NCI-H187 (cell line): ENCODE measurements at places on chromosomes 2 and 18.

- peak; percentile 1 for DNase-seq
These were observed 108.9 kb downstream of the THSD7B start for GRCh38 chr2:136874258-136874657.

DNA sequence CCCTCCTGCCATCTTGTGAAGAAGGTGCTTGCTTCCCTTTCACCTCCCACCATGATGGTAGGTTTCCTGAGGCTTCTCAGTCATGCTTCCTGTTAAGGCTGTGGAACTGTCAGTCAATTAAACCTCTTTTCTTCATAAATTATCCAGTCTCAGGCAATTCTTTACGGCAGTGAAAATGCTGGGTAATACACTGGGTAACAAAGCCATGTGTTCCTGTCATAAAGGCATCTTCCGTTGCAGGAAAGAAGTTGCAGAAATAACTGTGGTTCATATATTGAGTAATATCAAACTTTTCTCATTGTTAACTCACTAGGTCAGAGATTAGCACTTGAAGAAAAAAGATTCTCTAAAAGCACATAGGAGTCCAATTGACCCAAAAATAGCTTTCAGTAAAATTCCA, 163.9 kb upstream of the HNMT start:
- DNase-seq = no peak

DNA sequence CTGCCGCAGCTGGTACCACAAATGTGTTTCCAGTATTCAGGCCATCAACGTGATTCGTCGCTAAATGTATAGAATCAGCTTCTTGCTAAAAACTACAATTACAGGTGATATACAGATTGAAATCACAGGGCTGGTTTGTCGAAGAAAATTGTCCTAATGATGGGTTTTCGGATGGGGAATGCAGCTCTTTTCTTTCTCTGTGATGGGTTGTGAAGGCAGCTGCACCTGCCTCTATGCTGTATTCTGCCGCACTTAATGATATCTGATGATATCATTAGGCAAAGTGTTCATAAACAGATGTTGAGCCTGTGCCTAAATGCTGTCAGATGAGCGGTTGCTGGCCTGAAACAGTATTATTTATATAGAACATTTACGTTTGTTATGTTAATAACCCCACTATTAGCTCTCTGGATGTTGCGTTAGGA, 218.1 kb downstream of the ARHGAP15 start:
- no peak for DNase-seq

- no peak for DNase-seq
These were observed 71.6 kb downstream of the NCKAP5 start for GRCh38 chr2:133496501-133497269.

DNA sequence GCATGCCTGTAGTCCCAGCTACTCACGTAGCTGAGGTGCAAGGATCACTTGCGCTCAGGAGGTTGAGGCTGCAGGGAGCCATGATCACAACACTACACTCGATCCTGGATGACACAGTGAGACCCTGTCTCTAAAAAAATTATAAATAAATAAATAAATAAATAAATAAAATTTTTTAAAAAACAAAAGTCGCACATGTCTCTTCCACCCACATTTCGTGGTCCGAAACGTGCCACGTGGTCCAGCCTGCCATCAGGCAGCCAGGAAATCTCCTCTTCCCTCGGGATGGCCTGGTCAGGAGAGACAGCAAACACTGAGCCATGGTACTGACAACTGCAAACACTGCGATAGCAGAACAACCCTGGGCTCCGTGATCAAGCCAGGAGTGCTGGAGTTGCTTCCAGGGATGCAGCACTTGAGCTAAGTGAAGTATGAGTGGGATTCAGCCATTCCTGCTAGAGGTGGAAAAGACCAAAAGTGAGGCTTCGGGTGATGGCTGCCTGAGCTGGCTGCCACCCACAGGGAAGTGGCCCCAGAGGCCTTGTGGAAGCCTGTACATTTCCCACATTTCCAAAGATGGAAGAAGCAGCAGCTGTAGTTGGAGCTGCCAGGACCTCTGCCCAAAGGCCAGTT, 193.1 kb downstream of the SMAD2 start:
- DNase-seq = no peak

GRCh38 chr2:202760848-202761247, 110.7 kb downstream of the ICA1L start:
- no peak for DNase-seq

GRCh38 chr2:108935271-108935741, 53.7 kb downstream of the EDAR start:
- no peak for DNase-seq

GRCh38 chr18:25604196-25604893, 252.4 kb upstream of the ZNF521 start:
- no peak for DNase-seq

GRCh38 chr18:55407191-55407590, 180.8 kb downstream of the TCF4 start:
- DNase-seq = no peak

DNA sequence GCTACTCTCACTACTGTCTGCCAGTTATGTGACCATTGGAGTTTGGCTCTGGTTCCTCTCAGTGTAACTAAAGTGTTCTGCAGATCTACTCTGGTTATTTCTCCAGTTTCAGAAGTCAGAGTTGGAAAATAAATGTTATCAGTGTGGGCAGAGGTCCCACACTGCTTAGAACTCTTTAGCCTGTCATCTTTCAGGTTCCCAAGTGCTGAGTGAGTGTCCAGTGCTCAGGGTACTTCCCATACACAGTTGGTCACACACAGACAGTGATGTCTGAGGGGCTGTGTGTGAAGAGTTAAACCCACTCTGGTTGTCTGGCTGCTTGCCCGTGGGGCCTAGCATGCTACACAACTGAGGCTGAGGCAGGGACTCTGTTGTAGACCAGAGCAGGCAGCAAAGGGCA, 421.8 kb upstream of the MEX3C start:
- no peak for DNase-seq

GRCh38 chr18:52716973-52717372, 377.0 kb downstream of the DCC start:
- no peak for DNase-seq

GRCh38 chr18:2898186-2898640, 51.4 kb downstream of the EMILIN2 start:
- DNase-seq = no peak

DNA sequence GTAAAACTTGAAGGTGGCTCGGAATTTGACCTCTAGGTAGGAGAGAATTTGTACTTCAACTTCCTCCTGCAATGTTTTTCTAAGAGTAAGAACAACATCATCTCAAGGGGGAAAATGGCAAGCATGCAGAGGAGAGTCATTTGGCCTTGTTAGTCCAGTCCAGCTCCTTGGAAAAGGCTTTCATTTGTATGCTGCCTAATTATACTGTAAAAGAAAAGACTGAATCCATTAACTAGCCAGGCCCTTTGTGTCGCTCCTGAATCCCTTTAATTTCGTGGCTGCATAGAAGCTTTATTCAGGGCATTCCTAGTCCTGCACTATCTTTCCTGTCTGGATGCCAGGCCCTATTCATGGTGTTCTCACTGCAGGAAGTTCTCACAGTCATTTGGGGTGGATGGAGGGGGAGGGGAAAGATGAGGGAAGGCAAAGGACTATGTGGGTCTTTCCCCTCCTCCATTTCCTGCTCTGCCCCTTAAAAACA, 36.0 kb downstream of the PHLPP1 start:
- no peak for DNase-seq

DNA sequence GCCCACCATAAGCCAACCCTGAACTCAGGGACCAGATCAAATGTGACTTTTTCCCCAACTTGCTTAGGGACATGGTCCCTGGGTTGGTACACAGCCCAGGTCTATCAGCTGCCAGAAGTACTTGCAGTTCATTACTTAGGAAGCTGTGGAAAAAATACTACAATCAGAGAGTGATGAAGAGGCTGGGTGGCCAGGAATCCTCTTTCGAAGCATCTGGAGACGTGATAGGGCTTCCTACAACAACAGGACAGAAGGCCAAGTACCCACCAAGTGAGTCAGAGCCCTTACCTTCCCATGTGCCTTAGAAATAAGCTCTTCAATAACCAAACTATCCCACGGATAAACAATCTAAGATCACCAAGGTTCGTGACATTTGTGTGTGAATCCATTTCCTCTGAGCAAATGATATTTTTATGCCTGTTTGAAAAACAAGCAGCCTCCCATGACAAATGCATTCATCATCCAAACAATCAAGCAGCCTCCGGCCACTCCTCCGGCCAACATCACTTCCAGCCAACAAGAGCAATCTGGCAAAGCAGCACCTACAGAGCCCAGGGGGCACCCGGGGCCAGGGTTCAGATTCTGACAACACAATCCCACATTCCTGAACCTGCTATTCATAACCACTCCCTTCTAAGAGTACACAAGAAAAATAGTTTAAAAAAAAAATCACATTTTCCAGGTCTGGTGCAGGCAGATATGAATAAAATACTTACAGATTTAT, 26.4 kb downstream of the TBC1D8 start:
- DNase-seq = no peak

- DNase-seq = peak; percentile 36
These were observed 79.0 kb downstream of the CIB4 start for GRCh38 chr2:26561918-26562810.

DNA sequence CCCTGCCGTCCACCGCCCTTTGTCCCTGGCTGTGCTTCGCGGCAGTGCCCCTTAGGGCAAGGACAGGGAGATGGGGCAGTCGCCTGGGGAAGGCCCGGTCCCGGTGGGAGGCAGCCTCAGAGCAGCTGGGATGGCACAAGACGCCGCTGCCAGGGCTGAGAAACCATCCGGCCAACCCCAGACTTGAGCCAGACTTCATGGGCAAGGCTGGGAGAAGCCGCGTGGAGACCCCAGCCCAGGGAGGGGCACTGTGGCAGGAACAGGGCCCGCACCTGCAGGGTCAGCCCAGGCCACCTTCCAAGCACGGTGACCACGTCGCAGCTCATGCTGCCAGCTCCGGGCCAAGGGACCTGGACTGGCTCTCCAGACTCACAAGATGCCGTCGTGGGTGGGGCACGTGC, 84.0 kb downstream of the NFATC1 start:
- no peak for DNase-seq

GRCh38 chr2:135829378-135830135, 7.4 kb downstream of the LCT start:
- DNase-seq = peak; percentile 22

DNA sequence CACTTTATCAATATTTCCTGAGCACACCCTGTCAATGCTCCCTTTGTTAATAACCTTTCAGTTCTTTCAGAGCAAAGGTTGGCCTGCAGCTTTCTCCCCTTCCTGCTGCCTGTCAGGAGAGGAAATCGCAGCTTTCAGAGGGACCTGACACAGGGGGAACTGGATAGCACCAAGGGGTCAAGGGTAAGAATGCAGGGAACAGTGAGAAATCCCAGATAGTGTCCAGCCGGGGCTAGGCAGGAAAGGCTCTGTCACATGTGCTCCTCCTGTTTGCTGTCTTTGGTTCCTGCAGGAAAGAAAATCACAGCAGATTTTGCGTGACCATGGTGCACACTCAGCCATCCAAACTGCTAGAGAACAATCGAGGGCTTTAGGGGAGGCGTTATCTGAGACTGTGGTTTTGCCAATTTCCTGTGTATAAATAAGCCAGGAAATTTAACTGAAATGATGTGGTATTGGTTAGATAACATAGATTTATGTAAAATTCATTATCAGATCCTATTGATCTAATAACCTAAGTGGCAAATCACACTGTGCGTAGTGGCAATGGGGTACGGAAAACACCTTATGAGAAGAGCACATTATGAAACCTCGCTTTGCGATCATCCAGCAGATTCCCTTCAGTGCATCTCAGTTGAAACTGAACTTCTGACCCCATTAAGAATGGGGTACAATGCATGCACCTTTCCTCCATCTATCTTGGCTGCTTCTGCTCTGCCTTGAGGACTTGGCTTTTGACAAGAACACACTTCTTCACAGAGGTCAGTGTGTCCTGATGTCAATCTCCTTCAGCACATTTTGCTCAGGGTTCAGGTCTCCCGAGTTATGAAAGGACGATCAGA, 178.0 kb downstream of the ICOS start:
- no peak for DNase-seq

GRCh38 chr2:123513351-123513750, 511.7 kb upstream of the CNTNAP5 start:
- no peak for DNase-seq

- DNase-seq = no peak
These were observed 110.6 kb downstream of the TMEM18 start for GRCh38 chr2:566379-567313.

DNA sequence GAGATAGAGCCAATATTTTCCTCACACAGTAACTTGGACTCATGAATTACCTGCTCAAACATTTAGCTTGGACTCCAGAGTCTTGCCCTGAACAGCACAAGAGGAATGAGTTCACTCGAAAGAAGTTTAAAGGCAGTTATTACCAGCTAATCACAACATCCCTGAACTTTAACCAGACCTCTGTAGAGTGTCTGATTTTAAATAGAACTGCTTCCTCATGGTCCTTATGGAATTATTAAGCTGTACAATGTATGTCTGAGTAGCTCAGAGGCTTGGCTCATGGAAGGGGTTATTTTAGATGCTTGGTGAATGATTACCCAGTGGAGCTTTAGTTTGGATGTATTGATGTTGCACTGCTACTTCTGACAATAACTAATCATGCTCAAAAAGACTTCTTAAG, 183.1 kb downstream of the FMNL2 start:
- no peak for DNase-seq

- DNase-seq = no peak
These were observed 33.5 kb downstream of the MGAT5 start for GRCh38 chr2:134287323-134287722.
